ENCODE measurements at places on chromosomes 13 and 19.

DNA sequence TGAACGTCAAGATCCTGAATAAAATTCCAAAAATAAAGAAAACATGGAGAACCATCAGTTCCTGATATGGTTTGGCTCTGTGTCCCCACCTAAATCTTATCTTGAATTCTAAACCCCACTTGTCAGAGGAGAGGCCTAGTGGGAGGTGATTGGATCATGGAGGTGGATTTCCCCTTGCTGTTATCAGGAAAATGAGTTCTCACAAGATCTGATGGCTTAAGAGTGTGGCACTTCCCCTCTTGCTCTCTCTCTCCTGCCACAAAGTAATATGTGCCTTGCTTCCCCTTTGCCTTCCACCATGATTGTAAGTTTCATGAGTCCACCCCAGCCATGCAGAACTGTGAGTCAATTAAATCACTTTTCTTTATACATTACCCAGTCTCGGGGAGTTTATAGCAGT lies 827.4 kb downstream of the GPC5 start:
- DNase-seq, result no peak

- DNase-seq, result no peak
These were observed 104.9 kb downstream of the CACNA1A start for GRCh38 chr19:13401388-13401787.

DNA sequence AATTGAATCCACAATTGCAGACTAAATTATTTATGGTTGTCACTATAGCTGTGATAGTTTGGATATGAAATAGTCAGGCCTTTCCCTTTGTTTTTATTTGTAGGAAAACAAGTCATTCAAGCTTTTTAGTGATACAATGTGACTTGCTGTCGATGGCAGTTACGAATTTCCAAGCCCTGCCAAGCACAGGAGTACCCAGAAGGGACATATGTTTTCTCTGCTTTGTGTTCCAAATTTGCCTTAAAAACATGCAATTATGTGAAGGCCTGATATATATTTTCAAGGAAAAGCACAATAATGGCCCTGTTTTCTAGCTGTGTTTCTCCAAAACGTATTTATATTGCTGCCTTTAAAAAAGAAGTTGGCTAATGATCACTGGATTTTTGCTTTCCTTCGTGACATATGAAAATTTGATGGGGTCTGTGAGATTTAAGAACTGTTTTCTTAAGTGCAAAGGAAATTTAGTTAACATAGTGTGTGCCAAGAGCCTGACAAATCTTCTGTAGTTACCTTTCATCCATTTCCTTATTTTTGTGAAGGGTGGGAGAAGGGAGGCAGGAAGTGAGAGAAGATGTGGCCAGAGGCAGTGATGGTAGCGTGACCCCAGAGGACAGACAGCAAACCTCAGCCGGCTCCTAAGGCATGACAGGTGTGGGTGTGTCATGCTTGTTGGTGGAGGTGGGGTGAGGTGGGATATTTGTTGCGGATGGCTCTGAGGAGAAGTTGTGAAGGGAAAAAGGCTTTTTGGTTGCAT lies 79.6 kb downstream of the TEX26 start:
- no peak for DNase-seq

- no peak for DNase-seq
These were observed 6.8 kb downstream of the NAPA start for GRCh38 chr19:47507924-47508553.

- DNase-seq, result no peak
These were observed at the start of gene CALM3 for GRCh38 chr19:46601318-46602224. Gene CALM3 (plus strand): TSS chr19:46601330. CDS start chr19:46601435, 105 bp downstream.

DNA sequence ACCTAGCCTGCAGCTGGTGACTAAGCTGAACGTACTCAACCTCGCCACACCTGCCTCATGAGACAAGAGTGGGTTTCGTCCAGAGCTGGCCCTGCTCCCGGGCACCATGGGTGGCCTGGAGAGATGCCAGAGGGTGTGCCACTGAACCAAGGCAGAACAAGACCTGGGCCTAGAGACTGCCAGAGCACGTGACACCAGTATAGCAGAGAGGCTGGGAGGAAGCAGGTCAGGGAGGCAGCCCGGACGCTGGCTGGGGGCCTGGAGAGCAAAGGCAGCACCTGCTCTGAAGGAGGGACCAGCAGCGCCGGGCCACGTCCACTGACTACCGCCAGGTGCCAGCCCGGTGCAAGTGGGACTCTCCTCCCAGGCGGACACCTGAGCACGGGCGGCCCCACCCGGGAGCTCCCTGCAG lies 7.3 kb upstream of the C13orf46 start:
- DNase-seq, result no peak

Measured in activated CD8-positive, alpha-beta memory T cell treated with anti-CD3 and anti-CD28 coated beads for 4 hours (primary cell).